Left lung (tissue), 14 donors: ENCODE measurements at places on chromosomes 1 and 21. TPM values are rescaled to one million over a fixed set of nuclear protein-coding genes. Genes with fewer than 3 reads are reported as not detected.

MMEL1 gene
- 3.4 TPM for total RNA-seq

CYP4Z1 gene
- 0.47 TPM for total RNA-seq

ACTL8 gene
- not detected for total RNA-seq

CDC7 gene
- 10.4 TPM for total RNA-seq

DCST2 gene
- total RNA-seq = 0.60 TPM

ATXN7L2 gene
- total RNA-seq = 5.6 TPM

DNA sequence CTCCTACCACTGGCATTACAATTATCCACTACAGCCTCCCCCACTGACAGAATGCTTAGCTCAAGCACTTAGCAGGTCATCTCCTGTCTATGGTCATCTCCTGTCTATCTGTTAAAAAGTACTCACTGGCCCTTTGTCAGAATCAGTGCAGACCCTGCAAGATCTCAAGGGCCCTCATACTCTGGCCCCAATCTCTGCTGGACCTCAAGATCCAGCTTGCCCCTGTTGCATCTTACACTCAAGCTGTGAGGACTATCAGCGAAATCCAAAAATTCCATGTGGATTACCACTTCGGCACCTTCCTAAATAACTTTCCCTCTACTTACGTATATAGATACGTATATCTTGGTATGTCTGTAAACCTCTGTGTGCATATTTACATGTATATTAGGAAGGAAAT is 101.6 kb downstream of the VAV3 start:
- no peak for DNase-seq

DNA sequence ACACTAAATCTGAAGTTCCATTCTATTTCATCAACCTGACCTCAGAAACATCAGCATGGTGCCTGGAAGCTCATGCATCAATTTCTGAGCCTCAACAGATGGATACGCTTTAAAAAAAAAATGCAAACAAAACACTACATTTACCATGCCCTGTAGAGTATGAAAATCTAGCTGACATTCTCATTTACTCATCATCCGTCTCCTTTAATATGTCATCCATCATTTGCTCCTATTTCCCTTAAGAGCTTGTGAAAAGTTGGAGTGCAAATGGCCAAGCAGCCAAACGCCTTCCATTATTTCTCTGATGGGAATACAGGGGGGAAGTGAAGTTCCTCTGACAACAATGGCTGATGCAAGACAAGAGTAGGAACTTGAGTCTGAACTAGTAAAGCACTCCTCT is 295.0 kb downstream of the TGFB2 start:
- no peak for DNase-seq

GRCh38 chr21:16608209-16608830 is 878.5 kb downstream of the USP25 start:
- DNase-seq = no peak

DNA sequence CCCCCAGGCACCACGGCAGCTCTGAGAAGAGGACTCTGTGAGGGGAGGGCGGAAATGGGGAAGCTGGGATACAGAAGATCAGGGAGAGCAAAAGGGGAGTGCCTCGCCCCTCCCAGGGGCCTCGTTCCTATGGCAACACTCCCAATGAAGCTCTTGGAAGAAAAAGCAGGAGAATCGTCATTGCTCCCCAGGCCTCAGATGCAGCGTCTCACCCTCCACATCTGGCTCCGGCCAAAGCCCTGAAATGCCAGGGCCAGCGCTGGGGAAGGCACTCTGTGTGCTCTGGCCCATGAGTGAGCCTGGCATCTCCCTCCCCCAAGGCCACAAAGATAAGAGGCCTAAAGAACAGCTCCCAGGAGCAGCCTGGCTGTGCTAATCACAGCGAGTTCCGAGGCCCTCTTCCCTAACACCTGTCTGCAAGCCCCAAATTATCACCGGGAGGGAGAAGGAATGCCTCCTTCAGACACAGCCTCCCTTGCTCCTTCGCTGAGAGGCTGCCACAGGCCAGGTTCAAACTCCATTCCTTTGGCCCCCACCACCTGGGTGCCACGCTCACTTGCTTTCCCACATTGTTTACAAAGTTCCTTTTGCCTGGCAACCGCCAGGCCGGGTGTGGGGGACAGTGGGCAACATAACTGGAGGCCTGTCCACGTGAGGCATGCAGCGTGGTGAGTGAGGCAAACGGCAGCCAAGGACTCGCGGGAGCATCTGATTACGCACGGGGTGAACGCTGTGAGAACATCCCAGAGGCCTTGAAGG is 27.8 kb downstream of the ECE1 start:
- DNase-seq = no peak

DNA sequence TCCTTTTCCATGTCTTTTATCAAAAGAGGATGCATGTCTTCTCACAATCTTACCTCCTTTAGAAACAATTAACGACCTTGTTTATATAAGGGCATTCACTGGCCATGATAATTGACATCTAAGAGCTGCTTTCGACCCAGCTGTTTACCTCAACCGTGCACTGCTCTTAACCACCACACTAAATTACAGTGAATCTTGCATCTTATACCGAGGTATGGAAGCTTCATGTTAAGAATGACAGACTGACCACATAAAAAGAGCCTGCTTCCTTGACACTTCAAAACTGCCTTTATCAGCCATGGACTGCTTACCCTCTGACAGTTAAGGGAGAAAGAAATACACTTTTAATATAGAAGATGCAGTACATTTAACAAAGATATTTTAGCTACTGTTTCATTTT is 301.7 kb upstream of the LYPLAL1 start:
- no peak for DNase-seq

DNA sequence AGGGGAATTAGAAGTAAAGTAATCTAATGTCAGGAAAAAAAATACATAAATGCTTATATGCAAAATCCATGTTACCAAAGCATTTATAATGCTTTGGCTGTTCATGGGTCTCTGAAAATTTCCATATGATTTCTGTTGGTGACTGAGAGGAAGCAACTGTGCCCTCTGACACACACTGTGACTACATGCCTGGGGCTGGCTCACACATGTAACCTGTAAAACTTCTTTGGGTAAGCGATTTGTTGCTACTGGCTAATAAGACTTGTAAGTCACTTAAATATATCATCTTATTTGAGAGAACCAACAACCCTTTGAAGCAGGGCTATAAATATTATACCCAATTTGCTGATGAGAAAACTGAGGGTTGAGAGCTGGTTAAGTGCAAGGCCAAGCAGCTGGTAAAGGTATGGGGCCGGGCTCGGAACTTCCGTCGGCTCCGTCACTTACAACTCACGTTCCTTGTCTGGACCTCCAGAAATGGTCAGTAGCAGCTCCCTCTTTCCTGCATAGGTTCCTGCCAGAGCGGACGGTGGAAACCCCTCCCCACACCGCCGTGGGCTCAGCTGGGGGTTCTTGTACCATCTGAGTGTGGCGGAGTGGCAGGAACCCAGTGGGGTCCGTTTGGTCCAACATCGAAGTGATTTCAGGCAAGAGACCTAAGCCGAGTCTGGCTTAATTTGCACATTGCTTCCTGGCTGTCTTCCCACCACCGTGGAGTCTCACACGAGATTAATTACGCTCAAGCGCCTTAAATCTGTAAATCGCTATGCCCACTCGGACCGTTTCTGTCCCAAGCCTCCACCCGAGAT is 714 bp downstream of the DFFA start:
- no peak for DNase-seq

- DNase-seq = peak; percentile 72
Measured at GRCh38 chr1:39653546-39654031, 14.1 kb upstream of the HEYL start.

DNA sequence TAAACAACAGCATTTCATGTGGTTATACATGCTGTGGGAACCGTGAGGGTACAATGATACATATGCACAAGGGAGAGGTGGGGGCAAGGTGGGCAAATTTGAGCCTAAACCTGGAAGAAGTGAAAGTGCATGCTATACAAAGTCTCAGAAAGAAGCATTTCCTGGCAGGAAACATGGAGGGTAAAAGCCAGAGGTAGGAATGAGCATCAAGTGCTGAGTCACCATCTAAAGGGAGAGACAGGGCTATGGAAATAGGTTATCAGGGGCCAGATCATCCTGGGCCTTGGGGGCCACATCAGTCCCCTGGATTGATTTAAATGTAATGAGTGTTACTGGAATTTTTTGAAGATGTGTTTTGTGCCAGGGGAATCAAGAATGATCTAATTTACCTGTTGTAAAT is 60.1 kb upstream of the DAB1 start:
- DNase-seq = no peak
